ENCODE measurements at places on chromosomes 3 and 15.

GRCh38 chr3:64008487-64009351 lies 14.6 kb downstream of the PSMD6 start:
- DNase-seq = no peak

DNA sequence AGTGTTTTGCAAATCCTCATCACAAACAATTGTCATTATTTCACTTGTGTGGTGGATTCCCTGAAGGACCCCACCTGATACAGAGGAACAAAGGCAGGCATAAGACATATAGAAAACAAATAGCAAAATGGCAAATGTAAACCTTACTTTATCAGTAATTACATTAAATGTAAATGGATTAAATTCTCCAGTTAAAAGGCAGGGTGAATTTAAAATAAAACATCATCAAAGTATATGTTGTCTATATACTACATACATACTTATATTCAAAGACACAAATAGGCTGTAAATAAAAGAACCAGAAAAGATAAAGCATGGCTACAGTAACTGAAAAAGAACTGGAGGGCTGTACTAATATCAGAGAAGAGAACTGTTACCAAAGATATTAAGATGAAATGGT lies 117.3 kb downstream of the RFX7 start:
- no peak for DNase-seq

DNA sequence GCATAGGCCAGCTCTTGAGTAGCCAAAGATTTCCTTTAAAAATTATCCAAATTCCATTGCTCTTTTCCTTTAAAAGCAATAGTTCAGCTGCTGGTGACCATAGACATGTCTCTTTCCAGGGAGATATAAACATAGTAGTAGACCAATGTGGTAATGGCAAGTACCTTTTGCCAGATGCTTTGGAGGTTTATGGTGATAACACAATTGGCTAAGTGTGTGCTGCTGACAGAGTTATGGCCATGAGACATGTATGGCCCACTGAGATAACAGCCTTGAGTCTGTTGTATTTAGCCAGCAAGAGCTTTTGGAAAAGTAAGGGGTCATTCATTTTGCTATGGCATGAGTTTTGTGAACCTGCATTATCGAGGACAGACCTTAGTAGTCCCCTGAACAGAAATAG lies 1146.8 kb downstream of the TUSC7 start:
- no peak for DNase-seq

GRCh38 chr3:44442596-44443309 lies 34.7 kb downstream of the ZNF445 start:
- DNase-seq = no peak

GRCh38 chr3:188196232-188196990 lies 42.5 kb downstream of the LPP start:
- DNase-seq = no peak

DNA sequence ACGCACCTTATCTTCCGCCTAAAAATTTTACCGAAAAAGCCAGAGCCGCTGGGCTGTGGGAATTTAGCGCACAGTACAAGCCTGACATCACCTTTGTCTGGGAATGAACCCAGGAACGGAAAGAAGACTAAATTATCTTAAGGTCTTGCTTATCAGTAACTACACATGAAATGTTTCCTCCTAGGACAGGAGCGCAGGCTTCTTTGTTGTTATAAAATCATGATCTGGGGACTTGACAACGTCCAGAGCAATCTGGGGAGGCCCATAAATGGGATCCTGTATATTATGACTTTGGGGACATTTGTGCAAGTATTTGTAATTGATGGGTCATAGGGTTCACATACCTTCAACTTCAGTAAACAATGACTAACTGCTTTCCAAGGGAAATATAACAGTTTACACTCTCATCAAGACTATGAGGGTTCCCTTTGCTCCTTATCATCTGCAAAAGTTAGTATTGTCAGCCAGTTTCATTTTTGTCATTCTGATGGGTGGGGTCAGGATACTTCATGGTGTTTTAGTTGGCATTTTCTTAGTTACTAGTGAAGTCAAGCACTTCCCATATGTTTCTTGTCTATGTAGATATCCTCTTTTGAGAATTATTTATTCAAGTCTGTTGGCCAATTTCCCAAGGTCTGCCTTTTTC lies 213.9 kb upstream of the PFN2 start:
- no peak for DNase-seq

DNA sequence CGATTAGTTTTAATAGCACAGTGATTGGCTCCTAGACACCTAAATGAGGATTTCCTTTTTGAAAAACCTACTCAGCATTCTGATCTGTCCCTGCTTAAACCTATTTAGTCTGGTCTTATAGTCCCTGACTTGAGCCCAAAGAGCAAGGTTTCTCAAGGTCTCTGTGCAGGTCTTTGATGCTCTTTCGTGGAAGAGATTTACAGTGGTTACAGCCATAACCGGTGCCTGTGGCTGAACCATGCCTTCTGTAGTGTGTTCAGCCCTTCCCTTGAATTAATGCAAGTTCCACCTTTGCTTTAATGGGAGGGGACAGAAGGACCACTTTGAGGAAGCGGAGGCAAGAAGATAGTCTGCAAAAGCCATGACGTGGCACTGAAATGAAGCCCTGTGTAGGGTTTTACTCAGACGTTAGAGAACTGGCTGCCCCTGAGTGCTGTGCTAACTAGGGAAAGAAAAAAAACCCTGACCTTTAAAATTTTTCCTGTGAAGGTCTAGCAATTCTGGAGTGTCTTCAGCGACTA lies 43.0 kb downstream of the ZBTB38 start:
- no peak for DNase-seq

DNA sequence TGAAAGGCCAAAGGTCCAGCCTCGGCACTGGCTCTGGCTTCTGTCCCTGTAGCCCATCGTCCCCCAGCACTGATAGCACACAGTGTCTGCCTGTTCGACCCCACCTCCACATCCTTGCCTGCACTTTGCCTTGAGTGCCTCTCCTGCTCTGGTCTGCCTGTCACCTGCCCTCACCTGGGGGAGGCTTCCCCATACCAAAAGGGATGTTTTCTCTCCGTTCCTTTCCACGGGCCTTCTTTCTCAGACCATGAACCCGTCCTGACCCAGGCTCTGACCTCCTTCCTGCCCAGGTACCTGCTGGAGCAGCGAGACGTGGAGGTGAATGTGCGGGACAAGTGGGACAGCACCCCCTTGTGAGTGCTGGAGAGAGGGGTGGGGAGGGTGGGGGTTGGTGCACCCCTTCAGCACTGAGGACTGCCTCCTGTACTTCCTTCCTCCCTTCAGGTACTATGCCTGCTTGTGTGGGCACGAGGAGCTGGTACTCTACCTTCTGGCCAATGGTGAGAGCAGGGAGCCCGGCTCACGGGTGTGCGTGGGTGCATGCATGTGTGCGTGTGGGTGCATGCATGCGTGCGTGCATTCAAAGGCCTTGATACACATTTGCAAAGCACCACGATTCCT lies 1.5 kb downstream of the ABTB1 start:
- DNase-seq = no peak

DNA sequence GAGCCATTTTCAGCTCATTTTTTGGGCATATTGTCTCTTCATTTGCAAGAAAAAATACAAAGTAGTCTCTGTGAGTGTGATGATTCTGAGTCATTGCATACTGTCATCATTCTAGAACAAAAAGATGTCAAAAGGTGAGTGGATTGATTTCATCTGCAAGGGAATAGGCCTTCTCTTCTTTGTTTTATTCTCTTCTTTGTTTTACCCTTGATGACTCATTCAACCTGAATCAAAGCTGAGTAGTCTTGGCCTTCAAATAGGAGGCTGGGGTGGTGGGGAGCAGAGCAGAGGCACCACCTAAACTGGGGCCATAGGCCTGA lies 25.4 kb downstream of the CYP19A1 start:
- no peak for DNase-seq

Data from NCI-H187 treated with DMSO at 0.1 percent for 48 hours (cell line).